ENCODE measurements at places on chromosomes 12 and 14.

- no peak for DNase-seq
These were observed 52.4 kb downstream of the VCPKMT start for GRCh38 chr14:50063876-50064420.

DNA sequence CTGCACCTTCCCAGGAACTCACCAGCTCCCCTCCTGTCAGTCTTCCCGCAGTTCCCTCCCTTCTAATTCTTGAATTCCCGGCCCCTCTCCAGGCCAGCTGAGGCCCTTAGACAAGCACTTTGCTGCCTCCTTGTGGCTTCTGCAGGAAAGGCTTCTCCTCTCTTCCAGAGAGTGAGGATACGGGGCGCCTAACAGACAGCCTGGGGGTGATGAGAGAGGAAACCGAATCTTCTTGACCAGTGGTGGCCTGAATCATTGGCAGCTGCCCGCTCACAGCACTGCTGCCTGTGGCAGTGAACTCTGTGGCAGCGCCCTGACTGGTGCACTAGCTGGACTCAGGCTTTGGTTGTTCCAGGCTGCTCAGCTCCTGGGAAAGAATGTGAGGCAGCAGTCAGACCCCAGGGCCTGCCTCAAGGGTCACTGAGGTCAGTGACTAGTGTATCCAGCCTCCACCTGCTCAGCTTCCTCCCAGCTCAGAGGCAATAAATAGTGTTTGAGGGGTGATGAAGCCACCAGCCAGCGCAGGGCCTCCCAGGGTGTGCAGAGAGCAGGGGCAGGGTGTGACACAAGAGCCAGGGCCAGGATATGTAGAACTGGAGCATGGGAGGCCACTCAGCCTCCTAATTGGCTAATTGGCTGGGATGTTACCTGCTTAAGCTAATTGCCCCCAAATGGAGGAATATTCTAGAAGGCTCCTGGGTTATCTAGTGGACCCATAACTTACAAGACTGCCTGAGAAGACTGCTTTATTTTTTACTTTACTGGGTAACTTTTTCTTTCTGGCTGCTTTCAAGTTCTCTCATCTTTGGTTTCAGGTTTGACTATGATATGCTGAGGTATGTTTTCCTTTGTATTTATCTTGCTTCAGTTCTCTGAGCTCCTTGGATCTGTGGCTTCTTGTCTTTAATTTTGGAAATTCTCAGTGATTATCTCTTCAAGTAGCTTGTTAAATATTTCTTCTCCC is 12.9 kb upstream of the MCRS1 start:
- peak; percentile 35 for DNase-seq

DNA sequence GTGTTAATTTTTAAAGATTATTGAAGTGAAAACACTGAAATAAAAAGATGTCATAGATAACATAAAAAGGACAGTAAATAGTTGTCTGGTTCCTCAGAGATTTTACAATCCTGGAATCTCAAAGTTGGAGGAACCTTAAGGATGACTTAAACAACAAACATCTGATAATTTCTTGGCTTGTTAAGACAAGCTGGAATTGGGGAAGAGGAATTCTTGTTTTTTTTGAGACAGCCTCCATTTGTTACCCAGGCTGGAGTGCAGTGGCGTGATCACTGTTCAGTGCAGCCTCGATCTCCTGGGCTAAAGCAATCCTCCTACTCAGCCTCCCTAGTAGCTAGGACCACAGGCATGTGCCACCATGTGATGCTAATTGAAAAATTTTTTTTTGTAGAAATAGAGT is 2.3 kb downstream of the ZNF410 start:
- no peak for DNase-seq

- DNase-seq, result no peak
These were observed 32.8 kb upstream of the TOMM20L start for GRCh38 chr14:58362798-58363412.

DNA sequence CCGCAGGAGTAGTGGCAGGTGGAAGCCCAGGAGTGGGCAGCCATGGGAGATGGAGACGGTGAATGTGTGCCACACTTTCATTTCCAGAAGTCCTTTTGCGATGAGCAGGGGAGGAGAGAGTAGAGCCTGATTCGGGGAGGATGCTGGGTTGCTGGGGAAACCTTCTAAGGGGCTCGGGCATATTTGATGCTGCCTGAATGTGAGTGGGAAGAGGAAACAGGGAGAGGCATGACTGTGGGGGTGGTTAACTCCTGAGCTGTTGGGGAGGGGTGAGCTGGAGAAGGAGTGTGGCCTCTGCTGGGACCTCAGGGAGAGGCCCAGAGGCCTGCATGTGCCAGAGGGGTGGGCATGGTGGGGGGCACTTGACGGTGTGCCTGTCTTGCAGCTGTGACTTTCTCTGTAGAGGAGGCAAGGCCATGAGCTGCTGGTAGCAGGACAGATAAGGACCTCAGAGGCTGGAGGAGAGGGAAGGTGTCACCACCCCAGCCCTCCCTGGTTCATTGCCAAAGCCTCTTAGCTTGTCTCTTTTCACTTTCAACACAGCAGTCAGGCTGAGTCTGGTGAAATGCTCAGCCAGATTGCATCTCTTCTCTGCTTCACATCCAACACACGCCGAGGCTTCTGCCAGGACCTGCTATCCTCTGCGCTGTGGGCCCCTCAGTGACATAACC is 11.4 kb downstream of the GLT1D1 start:
- no peak for DNase-seq

DNA sequence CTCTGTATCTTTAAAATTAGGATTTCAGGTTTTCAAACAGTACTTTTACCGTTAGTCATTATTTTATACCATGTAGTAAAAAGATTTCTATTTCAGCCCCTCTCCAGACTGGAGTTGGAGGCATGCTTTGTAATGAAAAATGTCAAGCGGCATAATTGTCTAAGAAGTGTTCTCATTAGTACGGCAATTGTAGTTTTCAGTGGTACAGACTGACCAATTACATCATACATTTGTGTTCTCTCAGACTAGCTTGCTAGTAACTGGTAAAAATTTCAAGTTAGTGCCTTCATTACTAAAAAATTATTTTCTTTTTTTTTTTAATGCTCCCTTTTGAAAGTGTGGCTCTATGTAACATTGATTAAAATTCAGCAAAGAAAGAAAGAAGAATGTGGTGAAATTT is 4.5 kb downstream of the USP30 start:
- DNase-seq, result no peak

GRCh38 chr12:50551866-50552265 is 47.1 kb downstream of the DIP2B start:
- no peak for DNase-seq
